H4 (cell line): ENCODE measurements at places on chromosomes 7 and 10.

GRCh38 chr7:82705517-82706260 is 262.1 kb upstream of the CACNA2D1 start:
- DNase-seq, result peak; percentile 68

DNA sequence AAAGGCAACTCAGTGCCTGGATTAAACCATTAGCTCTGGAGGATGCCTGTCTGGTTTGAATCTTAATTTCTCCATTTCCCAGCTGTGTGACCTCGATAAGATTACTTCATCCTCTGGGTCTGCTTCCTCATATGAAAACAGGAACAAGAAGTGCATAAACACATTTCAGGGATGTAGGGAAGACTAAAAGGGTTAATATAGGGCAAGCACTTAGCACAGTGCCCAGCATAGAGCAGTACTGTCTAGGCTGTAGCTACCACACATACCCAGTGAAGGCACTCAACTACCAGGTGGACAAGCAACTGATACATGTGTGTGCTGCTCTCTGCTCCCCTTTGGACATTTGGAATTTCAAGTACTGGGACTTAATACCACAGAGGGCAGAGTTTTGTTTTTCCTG is 85.4 kb downstream of the KCNMA1 start:
- DNase-seq, result no peak

GRCh38 chr7:111528331-111528730 is 34.0 kb downstream of the IMMP2L start:
- DNase-seq, result no peak

- DNase-seq, result no peak
Observed at GRCh38 chr7:82715344-82715743, 271.8 kb upstream of the CACNA2D1 start.

DNA sequence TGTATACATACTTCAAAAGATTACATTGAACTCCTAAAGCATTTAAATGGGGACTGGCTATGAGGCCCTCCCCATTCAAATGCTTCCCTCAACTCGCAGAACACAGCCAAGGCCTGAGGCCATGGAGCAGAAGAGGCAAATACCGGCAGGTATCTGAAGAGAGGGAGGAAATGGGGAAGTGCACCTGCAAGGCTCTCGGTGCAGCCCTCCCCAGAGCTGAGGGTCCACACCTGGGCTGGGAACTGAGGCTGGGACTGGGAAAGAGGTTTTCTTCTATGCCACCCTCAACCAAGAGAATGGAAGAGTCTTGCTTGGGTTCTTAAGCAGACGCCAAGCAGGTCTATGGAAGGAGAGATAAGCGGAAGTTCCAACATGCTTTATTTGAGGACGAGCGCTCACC is 13.0 kb upstream of the CYREN start:
- DNase-seq, result no peak

DNA sequence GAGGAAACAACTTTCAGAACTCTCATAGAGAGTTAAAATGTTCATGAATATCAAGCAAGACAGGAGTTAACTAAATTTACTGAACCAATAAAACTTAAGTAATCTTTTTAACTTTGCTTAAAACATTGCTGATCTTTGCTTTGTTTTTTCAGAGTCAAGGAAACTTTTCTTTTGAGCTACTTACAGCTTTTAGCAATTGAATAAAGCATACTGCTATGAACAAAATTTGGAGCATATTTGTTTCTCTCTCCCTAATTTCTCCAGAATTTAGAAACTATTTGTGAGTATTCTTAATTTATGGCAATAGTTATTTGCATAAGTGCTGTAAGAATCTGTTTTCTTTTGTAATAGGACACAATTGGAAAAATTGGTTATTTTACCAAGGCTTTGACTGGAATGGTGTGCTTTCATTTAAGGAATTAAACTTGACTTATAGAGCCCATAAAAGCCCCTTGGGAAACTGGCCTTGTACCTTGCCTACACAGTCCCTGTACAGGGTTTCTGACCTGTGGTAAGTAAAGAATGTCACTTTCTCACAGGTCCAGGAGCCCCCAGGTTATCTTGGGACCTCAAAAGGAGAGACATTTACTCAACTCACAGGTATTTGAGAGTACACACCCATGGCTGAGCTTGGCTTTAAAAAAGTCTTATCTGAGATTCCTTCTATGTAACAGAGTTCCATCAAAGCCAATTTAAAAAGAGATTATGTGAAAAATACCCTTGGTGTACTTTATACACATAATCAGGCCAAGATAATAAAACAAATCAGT is 23.3 kb upstream of the KIAA1549 start:
- DNase-seq, result no peak

GRCh38 chr7:79037001-79037400 is 416.5 kb downstream of the MAGI2 start:
- no peak for DNase-seq

- no peak for DNase-seq
Observed at GRCh38 chr7:80440883-80441282, 71.0 kb downstream of the GNAT3 start.

- no peak for DNase-seq
Observed at GRCh38 chr7:107609811-107610261, 29.8 kb downstream of the BCAP29 start.

- DNase-seq, result no peak
Observed at GRCh38 chr10:58797356-58797755, 284.7 kb downstream of the BICC1 start.

- DNase-seq, result no peak
Observed at GRCh38 chr7:137449016-137449415, 105.5 kb upstream of the PTN start.

GRCh38 chr7:155032978-155033377 is 30.1 kb upstream of the PAXIP1 start:
- no peak for DNase-seq

- no peak for DNase-seq
Observed at GRCh38 chr10:1408651-1409367, 328.5 kb downstream of the ADARB2 start.

DNA sequence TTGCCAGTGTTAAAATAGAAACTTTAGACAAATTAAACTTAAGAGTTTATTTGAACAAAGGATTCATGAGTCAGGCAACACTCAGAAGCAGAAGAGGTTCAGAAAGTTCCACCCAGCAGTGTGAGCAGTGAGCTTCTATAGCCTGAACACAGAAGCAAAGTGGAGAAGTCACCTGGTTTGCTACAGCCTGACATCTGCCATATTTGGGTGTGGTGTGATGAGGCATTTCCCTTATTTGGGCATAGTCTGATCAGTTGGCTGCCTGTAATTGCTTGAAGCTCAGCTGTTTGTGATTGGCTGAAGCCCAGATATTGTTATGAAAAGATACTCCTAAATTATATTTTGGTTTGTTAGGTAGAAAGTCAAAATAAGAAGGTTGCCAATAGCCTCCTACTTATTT is 39.1 kb downstream of the VWC2 start:
- DNase-seq, result peak; percentile 38

GRCh38 chr7:151876899-151877777 is at the start of gene PRKAG2:
Gene PRKAG2 (minus strand): TSS chr7:151877115. CDS start chr7:151876620, 495 bp downstream.
- DNase-seq, result peak; percentile 38

GRCh38 chr10:4018054-4018511 is 233.1 kb upstream of the KLF6 start:
- DNase-seq, result no peak

DNA sequence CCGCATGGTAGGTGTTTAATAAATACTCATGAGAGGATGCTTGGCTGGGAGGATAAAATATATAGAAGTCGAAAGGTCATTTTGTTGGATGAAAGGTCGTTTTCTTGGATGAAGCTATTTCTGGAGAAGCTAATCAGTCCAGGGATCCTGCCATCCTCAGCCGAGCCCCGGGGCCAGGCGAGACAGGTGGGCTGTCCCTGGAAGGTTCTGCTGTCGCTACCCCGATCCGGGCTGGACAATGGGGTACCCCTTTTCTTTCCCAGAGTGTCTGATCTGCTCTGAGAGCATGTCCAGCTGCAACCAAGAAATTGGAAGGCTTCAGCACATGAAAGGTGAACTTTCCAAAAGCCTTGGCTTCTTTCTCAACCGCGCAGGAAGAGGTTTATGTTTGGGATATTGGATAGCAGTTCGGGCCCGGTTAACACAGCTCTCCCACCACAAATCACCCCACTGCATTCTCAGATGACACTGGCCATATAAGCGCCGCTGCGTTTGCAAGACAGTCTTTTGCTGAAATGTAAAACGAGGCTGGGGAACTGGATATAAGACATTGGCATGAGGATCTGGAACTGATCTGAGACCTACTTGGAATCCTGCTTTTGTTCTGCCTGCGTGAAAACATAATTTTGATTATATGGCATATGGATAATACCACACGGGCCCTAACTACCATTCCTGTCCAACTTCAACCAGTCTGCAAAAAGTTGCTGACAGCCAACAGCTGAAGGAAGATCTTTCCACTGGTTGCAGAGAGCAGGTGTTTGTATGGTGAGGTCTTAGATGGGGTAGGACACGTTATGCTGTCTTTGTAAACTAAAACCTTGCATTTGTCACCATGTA is 31.2 kb upstream of the MSRB2 start:
- DNase-seq, result no peak

DNA sequence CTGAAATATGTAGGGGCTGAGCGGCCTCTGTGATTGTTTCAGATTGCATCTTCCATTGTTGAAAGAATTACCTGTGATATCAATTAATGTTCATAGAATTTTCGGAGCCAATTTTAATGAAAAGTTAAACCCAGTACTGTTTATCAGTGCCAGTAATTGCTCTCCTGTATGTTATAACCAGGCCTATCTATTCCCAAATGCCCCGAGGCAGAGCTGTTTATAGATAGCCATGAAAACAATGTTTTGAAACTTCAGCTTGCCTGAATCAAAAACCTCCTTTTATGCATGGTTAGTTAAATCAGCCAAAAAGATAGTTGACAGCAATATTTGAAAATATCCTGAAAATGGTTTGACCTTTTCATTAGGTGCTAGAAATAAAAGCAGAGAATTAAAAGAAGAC is 50.1 kb upstream of the HDAC9 start:
- DNase-seq, result no peak

- DNase-seq, result no peak
Observed at GRCh38 chr7:108511939-108512338, 14.0 kb downstream of the PNPLA8 start.

GRCh38 chr7:105353752-105354328 is 34.9 kb downstream of the SRPK2 start:
- DNase-seq, result peak; percentile 14

DNA sequence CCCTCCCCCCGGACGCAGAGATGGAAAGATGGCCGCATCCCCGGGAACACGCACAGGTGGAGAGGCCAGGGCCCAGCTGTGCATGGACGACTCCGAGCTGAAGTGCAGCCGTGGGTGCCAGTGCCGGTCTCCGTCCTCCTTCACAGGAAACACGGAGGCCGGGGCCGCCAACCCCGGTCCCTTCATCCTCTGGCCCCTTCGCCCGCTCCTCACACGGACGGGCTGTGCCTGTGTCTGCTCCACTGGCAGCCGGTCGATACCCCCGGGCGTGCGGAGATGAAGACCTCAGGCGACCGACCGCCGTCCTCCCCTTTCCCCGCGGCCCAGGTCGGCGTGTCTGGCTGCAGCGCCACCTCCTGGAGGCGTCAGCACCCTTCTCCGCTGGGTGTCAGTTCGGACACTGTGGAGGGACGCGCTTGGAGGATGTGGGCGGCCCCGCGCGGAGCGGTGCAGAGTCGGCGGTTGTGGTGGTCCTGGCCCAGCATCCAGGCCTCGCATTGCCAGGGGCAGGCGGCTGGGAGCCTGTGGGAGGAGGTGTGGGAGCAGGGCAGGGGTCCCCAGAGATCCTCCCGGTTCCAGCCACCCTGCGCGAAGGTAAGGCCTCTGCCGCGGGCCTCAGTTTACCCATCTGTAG is 9.9 kb downstream of the ZNF511 start:
- DNase-seq, result peak; percentile 47

DNA sequence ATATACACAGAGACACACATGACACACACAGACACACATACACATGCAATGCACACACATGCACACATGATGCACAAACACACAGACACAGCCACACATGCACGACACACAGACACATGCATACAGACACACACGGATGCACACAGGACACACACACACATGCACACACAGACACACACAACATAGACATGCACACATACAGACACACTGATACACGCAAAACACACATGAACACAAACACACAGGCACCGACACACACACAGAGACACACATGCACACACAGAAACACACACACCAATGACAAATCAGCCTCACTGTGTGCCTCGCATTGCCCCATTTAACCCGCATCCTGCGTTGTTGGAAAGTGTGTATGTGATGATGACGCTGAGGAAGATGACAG is 232.4 kb downstream of the ADARB2 start:
- DNase-seq, result no peak

- peak; percentile 14 for DNase-seq
Observed at GRCh38 chr10:19168584-19168983, 120.0 kb downstream of the MALRD1 start.

GRCh38 chr7:95796617-95797016 is 24.3 kb downstream of the DYNC1I1 start:
- no peak for DNase-seq
